ENCODE measurements at places on chromosomes 6 and 20. TPM values are rescaled to one million over a fixed set of nuclear protein-coding genes. Genes with fewer than 3 reads are reported as not detected.

TRIM10 gene
- total RNA-seq = not detected

ARMH2 gene
- 0.54 TPM for total RNA-seq

SPATA25 gene
- total RNA-seq = 1.2 TPM

MLN gene
- not detected for total RNA-seq

RNF182 gene
- 1.8 TPM for total RNA-seq

C6orf141 gene
- total RNA-seq = not detected

CAGE1 gene
- not detected for total RNA-seq

FAM209A gene
- total RNA-seq = not detected

- DNase-seq = peak; percentile 53
Measured at GRCh38 chr6:30881392-30882203, 2.7 kb upstream of the DDR1 start.

DNA sequence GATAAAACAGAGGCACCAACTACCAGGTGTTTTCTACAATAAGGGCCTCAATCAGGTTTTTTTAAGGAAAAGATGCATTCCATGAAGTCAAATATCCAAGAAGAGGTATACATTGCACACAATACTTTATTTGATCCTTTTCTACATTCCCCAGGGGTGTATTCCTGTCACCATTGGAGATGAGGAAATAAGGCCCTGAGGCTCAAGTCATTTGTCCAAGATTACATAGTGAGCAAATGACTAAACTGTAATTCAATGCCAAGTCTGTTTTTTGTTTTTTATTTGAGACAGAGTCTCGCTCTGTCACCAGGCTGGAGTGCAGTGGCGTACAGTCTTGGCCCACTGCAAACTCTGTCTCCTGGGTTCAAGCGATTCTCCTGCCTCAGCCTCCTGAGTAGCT, 69.2 kb upstream of the CDYL start:
- DNase-seq = no peak

GRCh38 chr6:11217360-11218101, 14.9 kb downstream of the NEDD9 start:
- DNase-seq = no peak

DNA sequence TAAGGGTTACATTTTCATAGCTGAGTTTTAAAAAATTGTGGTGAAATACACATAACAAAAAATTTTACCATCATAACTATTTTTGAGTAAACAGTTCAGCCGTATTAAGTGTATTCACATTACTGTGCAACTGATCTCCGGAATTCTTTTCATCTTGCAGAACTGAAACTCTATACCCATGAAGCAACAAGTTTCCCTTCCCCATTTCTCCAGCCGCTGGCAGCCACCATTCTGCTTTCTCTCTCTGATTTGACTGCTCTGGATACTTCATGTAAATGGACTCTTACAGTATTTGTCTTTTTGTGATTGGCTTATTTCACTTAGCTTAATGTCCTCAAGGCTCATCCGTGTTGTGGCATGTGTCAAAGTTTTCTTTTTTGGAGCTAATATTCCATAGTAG, 341.6 kb downstream of the QKI start:
- DNase-seq = no peak

DNA sequence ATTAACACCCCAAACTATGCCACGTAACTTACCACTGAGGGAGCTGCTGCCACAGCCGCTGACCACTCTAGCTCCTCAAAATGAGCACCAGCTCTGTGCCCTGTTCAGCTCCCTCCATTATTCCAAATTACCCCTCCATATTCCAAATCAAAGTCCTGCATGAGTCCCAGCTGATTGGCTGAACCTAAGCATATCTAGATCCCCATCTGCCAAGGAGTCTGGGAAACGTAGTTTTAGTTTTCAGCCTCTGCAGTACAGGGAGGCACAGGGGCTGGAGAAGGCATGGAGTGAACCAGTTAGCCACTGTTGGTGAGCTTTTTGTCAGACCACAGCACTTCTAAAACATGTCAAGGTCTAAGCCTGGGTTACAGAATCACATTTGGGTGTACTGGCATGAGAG, 15.9 kb downstream of the UNC5CL start:
- no peak for DNase-seq

GRCh38 chr6:14875481-14876063, 370.3 kb upstream of the JARID2 start:
- no peak for DNase-seq
